MCF 10A (cell line): ENCODE measurements at places on chromosomes 7 and 10.

DNA sequence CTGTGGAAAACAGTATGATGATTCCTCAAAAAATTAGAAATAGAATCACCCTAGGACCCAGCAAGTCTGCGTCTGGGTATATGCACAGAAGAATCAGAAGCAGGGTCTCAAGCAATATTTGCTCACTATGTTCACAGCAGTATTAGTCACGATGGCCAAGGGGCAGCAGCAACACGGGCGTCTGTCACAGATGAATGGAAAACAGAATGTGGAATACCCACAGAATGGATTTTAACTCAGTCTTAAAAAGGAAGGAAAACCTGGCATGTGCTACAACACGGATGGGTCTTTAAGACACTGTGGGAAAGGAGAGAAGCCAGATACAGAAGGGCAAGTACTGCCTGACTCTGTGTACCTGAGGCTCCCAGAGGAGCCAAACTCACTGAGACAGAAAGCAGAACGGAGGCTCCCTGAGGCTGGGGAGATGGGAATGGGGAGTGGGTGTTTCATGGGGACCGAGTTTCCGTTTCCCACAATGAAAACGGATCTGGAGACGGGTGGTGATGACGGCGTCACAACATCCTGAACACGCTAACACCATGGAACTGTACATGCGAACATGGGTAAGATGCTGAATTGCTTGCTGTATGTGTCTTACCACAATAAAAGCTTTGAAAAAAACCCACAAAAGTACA is 36.7 kb upstream of the INPP5A start:
- no peak for DNase-seq

DNA sequence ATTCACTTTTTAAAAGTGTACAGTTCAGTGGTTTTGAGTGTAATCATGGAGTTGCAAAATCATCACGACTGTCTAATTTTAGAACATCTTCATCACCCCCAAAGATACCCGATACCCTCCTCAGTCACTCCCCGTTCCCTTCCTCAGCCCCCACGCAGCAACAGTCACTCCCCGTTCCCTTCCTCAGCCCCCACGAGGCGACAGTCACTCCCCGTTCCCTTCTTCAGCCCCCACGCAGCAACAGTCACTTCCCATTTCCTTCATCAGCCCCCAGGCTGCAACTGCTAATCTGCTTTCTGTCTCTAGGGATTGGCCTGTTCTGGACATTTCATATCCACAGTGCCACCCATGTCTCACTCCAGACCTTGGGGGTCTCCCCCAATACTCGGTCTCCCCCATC is 161.6 kb upstream of the PPP2R2D start:
- no peak for DNase-seq

- peak; percentile 74 for DNase-seq
Measured at GRCh38 chr7:143008007-143008901, 18.7 kb downstream of the OR9A2 start.

DNA sequence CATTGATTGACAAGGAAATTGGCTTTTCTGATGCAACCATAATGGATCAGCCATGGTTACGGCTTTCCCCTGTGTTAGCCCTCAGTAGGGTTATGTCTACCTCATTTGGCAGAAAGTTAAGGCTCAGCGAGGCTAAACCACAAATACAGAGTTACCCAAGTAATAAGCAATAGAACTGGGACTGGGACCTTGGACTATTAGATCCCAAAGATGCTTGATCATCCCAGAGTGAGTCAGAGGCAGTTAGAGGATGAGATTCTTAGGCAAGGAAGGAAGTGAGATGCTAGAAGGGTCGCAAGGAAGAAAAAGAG is 401.4 kb downstream of the TNS3 start:
- no peak for DNase-seq

DNA sequence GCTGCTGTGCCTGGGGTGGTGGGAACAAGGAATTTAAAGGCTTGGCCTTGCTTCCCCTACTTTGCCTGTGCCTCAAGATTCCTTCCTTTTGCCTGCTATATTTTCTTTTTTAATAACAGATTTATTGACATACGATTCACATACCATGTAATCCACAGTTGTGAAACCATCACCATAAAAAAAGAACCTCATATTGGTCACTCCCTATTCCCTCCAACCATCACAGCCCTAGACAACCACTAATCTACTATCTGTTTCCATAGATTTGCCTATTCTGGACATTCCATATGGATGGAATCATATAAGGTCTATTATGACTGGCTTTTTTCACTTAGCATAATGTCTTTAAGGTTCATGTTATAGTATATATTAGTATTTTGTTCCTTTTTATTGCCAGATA is 59.3 kb upstream of the TRIM8 start:
- no peak for DNase-seq

- DNase-seq, result no peak
Measured at GRCh38 chr10:48708144-48708543, 23.5 kb downstream of the WDFY4 start.

GRCh38 chr7:112453505-112454171 is 3.4 kb downstream of the IFRD1 start:
- DNase-seq, result peak; percentile 49

- peak; percentile 34 for DNase-seq
Measured at GRCh38 chr10:61554925-61555324, 101.7 kb upstream of the TMEM26 start.

- no peak for DNase-seq
Measured at GRCh38 chr7:1098243-1099153, 10.6 kb downstream of the GPER1 start.

DNA sequence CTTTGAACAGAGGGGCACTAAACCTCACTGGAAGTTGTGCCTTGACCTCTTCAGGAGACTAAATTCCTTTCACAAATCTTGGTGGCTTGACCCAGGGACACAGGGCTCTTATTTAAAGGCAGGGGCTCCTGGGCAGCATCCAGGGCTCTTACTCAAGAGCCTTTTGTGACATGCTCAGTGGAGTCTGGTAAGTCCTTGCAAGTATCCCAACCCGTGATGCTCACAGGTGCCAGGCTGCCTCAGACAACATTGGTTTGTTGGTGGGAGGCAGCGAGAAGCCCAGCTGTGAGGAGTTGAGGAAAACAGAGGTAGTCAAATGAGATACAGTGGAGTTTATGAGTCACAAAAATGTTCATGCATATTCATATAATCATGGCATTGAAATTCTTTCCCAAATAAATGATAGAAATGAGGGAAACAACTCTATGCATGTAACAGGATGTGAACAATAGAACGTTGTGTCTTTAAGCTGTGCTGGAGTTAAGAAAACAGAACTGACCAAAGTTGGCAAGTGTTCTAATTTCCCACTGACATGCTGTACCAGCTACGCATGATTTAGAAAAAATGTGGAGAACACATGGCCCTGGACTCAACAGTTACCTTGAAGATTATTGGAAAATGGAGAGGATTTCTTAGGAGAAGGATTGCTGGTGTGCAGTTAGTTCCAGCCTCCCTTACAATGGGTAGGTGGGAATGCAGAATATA is 654.5 kb upstream of the COBL start:
- DNase-seq, result no peak

DNA sequence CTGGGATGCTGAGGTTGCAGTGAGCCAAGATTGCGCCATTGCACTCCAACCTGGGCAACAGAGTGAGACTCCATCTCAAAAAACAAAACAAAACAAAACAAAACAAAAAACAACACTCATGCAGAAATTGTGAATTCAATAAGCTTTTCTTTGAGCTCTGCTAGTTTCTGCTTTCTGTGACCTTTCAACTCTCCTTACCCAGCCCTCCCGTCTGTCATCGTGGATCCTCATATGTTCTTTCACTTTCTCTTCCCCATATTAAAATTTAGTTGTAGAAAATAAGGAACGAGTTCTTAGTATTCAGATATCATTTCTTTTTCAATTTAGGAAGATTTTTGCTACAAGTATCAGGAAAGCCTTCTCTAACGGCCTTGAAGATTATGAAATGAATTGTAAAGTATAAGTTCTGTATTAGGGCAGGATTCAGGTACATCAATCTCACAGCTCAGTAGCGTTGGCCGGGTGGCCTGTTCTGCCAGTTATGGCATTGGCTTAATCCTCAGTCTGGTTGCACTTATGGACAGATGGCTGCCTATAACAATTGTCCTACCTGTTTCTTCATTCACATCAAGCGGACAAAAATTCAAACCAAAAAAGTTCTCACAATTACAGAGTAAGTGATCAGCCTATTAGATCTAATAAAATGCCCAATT is 1167.0 kb downstream of the SORCS3 start:
- DNase-seq, result no peak

GRCh38 chr7:121966276-121966934 is 93.4 kb downstream of the PTPRZ1 start:
- no peak for DNase-seq

GRCh38 chr7:93231259-93231658 is 907 bp upstream of the VPS50 start:
- peak; percentile 57 for DNase-seq

DNA sequence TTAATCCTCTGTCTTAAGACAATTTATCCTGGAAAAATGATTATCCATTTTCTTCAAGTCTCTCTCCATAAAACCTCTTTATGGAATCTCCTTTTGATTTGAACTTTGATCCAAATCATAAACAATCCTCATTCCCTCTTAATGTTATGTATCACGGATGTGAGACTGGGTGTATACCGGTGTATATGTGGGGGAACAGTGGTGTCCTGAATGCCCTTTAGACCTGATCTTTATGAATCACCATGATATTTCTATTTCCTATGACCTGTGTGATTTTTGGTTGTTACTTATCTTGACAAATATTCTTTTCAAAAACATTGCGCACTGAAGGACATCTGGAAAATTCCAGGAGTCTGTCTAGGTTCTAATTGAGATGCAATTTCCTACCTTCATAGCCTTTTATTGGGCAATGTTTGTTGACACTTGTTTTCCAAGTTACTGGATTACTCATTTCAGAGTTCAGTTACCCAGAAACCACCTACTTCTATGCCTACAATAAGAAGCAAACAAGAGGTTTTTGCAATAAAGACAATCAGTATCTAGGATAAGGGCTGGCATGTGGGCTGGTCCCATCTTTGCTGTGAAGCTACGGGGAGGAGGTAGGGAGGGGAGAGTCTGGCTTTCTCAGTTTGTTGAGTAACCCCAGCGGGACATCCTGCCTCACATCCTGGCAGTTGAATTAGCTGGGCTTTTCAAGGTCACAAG is 190.4 kb downstream of the CTTNBP2 start:
- peak; percentile 29 for DNase-seq

DNA sequence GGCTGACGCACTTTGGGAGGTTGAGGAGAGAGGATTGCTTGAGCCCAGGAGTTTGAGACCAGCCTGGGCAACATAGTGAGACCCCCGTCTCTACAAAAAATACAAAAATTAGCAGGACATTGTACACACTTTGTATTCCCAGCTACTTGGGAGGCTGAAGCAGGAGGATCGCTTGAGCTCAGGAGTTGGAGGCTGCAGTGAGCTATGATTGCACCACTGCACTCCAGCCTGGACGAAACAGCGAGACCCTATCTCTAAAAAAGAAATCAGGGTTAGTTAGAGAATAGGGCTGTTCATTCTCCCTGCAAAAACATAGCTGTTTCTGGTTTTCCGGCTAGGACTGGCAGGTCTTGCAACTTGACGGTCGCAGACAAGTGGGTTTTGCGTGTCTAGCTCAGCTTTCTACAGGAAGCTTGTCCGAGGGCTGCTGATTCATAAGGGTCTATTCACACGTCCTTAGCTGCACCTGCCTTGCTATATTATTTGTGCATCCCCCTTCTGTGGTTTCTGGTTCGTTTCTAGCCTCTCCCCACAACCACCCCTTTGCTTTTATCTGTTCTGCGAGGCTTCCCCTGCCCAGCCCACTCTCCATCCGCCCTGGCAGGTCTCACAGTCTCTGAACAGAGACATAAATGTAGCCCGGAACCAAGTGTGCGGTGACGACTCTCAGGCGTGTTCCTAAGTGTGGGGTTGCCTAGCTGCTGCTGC is 10.7 kb downstream of the AMZ1 start:
- no peak for DNase-seq

DNA sequence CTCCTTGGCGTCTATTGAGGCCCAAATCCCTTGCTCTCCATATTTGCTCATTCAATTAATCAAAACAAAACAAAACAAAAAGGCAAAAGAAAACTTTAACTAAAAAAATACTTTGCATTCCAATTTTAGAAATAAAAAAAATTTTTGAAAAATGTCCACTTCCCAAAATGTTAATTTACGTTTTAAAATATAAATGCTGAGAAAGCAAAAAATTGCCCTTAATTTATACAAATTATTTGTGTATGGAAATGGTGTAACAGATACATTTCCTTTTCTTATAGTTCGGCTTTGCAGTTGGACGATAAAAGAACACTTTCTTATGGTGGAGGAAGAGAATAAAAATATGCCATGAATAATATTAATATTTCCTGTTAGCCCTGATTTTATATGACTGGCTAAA is 652.8 kb upstream of the PFKP start:
- DNase-seq, result no peak

GRCh38 chr10:123134915-123135414 is 805 bp upstream of the HMX3 start:
- DNase-seq, result no peak

- DNase-seq, result peak; percentile 49
Measured at GRCh38 chr7:34596887-34597286, 61.1 kb upstream of the NPSR1 start.

- DNase-seq, result no peak
Measured at GRCh38 chr7:29090836-29091601, 55.3 kb downstream of the CPVL start.

DNA sequence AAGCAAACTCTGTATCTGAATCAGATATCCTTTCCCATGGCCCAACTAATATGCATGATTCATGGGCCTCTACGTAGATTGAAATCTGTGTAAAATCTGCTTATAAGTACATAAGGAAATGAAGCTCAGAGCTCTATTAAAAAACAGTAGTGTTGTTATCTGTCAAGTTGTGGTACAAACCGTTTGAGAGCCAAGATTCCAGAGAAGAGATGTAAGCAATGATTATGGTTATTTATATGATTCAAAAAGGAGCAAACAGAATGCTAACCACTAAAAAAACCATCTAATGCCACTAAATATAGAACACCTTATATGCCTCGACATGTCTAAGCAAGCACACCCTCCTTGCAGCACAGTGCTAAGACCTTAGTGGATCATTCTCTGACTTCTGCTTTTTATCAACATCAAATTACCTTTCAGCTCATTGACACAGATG is 26.6 kb downstream of the RPP38 start:
- DNase-seq, result peak; percentile 22

DNA sequence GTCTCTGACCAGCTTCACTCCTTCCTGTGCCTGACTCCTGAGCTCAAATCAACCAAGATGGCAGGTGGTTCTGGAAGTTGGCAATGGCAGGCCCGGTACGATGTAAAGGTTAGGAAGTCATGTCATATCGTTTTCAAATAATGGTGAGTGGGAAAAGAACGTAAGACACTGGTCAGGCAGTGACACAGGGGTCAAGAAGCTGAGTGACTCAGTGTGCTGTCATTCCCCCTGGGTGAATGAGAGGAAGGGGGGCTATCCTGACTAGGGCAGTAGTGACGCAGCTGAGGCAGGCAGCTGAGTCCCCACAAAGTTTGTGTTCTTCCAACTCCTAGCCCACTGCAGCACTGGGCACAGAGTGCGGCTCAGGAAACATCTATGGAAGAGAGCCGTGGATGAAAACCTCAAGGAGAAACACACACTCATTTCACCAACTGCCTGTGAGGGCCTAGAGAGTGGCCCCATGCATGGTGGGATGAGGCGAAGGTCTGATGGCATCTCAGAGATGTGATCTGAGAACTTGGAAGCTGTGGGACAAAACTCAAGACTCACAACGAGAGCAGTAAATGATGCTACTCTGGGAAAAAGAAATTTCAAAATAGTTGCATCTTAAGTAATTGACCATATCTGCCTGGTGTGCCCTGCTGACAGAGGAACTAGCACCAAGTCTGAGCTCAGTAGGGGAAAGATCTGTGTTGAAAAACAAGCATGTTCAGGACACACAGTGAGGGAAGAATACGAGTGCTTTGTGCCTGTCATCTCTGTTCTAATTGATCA is 23.2 kb downstream of the CREB3L2 start:
- DNase-seq, result peak; percentile 87

- DNase-seq, result no peak
Measured at GRCh38 chr10:47449979-47450378, 33.9 kb downstream of the ANXA8 start.
